ENCODE measurements at places on chromosomes 2 and 18.

GRCh38 chr18:63119647-63120046, 199.9 kb downstream of the BCL2 start:
- DNase-seq, result peak; percentile 33

DNA sequence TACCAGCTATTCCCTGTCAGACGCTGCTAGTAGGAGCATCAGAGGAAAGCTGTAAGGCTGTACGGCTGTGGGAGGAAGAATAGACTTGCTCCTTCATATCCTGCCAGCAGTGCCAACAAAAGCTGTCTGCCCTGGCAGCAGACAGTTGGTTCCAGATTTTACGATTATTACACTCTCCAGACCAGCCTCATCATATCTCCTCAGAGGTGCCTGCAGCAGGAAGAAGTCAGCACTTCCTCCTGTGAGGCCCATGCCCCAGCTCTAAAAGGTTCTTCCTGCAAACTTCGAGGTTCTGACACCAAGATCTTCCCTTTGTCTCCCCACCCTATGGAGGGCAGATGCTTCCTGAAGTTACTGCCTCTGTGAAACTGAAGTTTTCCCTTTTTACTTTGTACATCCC, 537.7 kb upstream of the PKDCC start:
- no peak for DNase-seq

- peak; percentile 27 for DNase-seq
Measured at GRCh38 chr2:27807476-27807875, 36.0 kb downstream of the MRPL33 start.

DNA sequence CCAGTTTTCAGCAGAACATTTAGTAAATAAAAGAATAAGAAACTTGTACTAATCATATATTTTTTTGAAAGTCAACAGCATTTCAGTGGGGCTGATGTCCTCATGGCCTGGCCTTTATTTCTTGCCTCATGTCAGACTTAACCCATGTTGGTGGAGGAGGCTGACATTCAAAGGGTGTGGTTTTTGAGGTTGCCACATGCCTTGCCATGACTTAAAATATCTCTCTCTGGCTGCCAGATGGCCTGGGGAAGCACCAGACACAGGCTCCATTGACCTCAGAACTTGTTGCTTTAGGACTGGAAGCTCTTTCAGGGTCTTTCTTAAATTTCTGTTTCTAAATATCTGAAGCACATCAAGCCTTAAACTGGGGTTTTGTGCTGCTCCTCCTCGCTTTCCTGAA, 32.5 kb upstream of the CD28 start:
- DNase-seq, result no peak

DNA sequence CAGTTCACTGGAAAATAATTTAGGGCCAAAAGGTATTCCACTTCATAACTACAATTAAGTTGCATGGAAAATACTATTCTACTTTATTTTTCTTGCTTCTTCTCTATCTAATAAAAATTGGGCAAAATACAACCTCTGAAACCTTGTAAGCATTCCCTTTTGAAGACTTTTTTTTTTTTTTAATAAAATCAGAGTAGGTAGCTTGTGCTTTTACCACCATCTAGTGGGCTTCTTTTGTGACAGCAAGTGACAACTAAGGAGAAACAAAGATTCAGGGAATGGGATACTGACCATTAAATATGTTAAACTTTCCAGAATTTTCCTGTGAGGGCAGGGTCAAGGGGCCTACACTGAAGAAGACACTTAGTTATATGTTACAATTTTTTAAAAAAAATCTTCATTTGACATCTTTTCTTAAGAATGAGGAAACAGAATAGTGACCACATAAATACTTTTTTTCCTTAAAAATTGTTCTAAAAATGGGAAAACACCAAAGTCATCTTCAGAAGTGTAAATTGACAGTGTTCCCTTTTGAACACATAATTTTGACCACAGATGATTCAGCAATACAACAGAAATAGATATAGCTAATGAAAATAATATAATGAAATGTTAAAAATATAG, 1183.2 kb upstream of the ACVR2A start:
- DNase-seq, result peak; percentile 26

- peak; percentile 79 for DNase-seq
Measured at GRCh38 chr2:31256611-31257382, 22.8 kb downstream of the EHD3 start.

- DNase-seq, result no peak
Measured at GRCh38 chr2:95122197-95122551, 566 bp upstream of the MRPS5 start.

- peak; percentile 38 for DNase-seq
Measured at GRCh38 chr18:27695052-27695451, 481.9 kb downstream of the CDH2 start.

DNA sequence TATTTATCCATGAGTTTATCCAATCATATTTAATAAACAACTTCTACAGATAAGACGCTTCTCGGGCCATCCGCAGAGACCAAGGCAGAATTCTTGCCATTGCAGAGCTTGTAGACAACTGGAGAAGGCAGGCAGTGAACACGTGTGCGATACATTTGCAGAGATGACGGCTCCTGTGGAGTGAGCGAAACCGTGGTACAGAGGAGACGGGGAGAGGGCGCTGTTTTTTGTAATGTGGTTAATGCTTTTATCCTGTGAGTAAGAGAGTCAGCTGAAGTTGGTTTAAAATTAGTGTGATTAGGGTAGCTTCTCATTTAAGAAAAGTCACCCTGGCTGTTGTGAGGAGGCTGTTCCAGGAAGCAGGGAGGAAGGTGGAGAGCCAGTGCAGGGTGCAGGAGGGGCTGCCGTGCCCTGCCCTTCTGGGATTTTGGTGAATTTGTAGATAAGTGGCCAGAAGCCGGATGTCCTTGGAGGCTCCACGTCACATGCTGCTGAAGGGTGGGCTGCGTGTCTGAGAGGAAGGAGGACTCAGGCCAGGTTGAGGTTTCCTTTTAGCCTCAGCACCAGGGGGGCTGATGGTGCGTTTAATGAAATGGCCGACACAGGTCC, 151.4 kb downstream of the SNTG2 start:
- no peak for DNase-seq

DNA sequence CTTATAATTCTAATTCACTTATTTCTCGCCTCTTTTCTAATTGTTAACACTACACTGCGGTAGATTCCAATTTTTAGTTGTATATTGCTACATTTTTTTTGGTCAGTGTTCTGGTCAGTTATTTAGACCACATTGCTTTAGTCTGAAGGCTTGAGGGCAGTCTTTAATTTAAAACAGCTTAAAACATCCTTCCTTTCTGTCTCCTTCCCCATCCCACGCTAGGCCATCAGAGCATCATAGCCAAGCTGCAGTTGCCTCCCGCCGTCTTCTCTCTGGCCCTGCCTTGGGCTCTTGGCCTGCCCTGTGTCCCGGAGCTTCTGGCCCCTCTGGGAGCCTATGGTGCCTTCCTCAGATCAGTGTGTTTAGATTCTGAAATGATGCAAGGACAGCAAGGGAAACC, 52.6 kb upstream of the GLI2 start:
- no peak for DNase-seq

DNA sequence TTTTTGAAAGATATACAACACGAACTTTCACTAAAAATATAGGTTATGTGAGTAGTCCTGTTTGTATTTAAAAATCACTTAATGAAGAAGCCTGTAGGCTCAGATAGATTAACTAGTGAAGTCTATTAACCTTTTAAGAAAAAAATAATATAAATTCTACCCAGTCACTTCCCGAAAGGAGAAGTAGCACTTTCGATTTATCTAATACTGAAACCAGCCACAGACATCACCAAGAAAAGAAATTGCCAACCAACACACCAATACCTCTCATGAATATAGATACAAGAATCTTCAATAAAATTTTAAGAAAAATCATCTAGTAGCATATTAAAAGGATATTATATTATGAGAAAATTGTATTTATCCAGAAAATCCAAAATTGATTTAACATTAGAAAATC, 160.5 kb downstream of the GALNT13 start:
- no peak for DNase-seq

DNA sequence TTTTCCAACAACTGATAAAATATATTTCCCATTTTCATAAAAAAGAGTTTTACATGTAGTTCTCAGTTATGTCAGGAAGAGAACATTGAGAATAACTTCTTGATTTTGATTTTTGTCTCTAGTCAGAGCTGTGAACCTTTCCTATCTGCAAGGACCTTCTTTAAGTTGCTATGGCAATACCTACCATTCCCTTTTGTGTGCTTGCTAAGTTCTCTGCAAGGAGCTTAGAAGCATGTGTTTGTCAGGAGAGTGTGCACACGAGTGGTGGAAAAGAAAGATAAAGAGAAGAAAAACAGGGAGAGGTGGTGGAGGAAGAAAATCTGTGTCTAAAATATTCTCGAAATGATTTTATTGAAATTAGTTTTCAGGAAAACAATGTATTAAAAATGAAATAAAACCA, 140.3 kb upstream of the SLC8A1 start:
- DNase-seq, result no peak

- DNase-seq, result no peak
Measured at GRCh38 chr18:78641689-78642231, 337.9 kb upstream of the SALL3 start.

- no peak for DNase-seq
Measured at GRCh38 chr18:28086670-28087552, 90.0 kb downstream of the CDH2 start.

GRCh38 chr2:228378696-228379425, 197.4 kb upstream of the SPHKAP start:
- DNase-seq, result no peak

- DNase-seq, result no peak
Measured at GRCh38 chr2:164714471-164714870, 93.2 kb upstream of the GRB14 start.

DNA sequence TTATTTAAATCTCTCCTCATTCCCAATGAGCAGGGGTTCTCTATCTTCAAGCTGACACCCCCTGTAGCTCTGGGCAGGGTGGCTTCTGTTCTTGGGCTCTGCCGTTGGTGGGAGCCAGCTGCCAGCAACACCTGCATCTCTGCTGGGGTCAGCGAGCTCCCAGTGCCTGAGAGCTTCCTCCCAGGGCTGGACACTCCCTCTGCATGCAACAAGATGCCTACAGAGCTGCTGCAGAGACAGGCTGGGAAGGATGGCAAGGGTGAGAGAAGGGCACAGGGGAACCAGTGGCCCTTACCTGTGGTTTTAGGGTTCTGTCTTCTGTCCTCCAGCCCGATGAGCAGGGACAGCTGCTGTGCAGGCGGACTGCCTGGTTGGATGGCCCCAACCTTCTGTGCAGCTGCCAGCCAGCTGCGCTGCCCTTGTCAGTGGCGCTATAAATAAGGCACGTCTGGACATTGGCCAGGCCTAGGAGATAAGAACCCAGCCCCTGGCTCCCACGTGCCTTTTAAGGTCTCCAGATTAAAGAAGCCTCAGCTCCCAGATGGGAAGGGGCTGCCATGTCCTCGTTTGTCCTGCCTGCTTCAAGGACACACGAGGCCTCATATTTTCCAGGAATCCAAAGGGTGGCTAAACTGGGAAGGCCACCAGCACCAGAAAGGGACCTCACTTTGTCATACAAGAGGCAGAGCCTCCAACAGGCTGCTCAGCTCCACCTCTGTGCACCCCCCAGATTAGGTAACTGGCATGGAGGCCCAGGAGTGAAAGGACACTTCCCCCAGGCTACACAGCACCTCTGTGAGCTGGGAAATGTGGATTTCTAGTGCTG, 39.5 kb upstream of the FHL2 start:
- peak; percentile 32 for DNase-seq

GRCh38 chr18:8895987-8896619, 190.7 kb downstream of the MTCL1 start:
- no peak for DNase-seq

DNA sequence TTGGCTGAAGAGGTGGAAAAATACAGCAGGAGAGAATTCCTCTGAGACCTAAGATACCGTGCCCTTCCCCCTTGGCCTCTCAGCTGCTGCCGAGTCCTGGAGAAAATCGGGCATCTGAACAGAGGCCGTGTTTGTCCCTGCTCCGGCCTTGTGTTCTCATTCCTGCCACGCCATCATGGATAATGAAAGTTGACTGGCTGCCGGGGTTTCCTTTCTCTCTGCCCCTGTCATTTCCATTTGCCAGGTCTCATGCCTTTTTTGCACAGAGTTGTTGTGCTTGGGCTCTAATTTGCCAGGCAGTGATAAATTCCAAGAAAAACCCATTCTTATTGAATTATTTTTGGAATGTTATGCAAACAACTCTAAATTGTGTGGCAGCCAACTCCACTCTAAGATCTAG, 496.9 kb upstream of the TNP1 start:
- no peak for DNase-seq

DNA sequence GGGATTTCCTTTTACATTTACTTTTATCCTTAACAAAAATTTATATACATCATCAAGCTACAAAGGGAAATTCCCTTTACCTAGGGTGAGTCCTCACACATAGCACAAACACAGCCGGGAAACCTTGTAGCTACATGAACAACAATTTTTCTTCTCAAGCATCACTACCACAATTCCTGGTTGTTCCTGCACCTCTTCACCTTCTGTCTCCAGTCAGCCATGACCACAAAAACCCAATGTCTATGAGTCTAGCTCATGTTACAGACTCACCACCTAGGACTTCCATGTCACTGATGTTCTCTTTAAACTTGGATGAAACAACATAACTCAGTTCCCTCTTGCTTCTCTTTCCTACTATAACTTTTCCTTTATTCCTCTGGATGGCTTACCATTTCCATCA, 460.4 kb downstream of the MBD2 start:
- no peak for DNase-seq

- no peak for DNase-seq
Measured at GRCh38 chr18:79659733-79660132, 19.9 kb upstream of the CTDP1 start.

GRCh38 chr2:26723991-26724750, 31.6 kb downstream of the KCNK3 start:
- DNase-seq, result no peak

DNA sequence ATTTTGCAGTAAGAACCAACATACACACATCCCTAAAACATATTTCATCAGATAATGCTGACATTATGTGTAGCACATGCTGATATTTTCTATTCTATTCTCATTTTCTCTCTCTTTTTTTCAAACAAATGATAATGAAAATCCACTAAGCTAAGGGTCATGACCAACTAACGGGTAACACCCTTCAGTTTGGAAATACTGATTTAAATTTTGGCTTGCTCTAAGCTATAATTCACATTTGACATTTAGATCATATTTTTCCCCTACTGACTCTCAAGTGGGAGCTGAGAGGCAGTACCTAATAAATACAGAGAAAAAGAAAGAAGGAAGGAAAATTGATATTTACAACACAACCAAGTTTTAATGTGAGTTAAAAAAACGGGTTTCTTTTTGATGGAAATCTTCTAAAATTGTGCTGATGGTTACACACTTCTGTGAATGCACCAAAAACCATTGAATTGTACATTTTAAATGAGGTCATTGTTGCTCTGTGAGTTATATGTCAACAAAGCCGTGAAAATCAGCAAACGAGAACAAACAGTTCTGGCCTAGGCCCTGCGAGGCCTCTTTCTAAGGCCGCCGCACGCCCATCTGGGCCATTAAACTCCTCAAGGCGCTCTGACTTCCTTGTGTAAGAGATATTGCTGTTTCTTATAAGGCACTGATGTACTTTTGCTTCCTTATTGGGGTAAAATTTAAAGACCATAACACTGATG, 124.2 kb downstream of the GALR1 start:
- no peak for DNase-seq

- DNase-seq, result no peak
Measured at GRCh38 chr2:57207191-57207590, 839.4 kb upstream of the VRK2 start.

- no peak for DNase-seq
Measured at GRCh38 chr2:241358470-241358869, 2.4 kb downstream of the FARP2 start.

- no peak for DNase-seq
Measured at GRCh38 chr18:63624863-63625262, 19.2 kb downstream of the SERPINB4 start.

GRCh38 chr2:152024477-152024876, 74.4 kb downstream of the CACNB4 start:
- no peak for DNase-seq

All from ELF-1 (cell line).